ENCODE measurements at places on chromosomes 5 and 9. TPM values are rescaled to one million over a fixed set of nuclear protein-coding genes. Genes with fewer than 3 reads are reported as not detected.

FAM78A gene
- total RNA-seq: 1.6 TPM

PTTG1 gene
- 8.8 TPM for total RNA-seq

SPINK9 gene
- total RNA-seq: not detected

FOXD4L3 gene
- not detected for total RNA-seq

PSMD5 gene
- total RNA-seq: 23.1 TPM

SAXO1 gene
- total RNA-seq: 0.11 TPM

WNT8A gene
- not detected for total RNA-seq

CDH12 gene
- total RNA-seq: 0.28 TPM

ZDHHC11B gene
- total RNA-seq: 4.2 TPM

ABO gene
- 18.1 TPM for total RNA-seq

SPINK7 gene
- total RNA-seq: not detected

PCDH1 gene
- total RNA-seq: 3.2 TPM

ZNF454 gene
- total RNA-seq: 4.4 TPM

RFX3 gene
- 22.7 TPM for total RNA-seq

LCN12 gene
- 40.9 TPM for total RNA-seq

PCDHGC4 gene
- 2.3 TPM for total RNA-seq
